ENCODE measurements at places on chromosomes 1 and 21.

DNA sequence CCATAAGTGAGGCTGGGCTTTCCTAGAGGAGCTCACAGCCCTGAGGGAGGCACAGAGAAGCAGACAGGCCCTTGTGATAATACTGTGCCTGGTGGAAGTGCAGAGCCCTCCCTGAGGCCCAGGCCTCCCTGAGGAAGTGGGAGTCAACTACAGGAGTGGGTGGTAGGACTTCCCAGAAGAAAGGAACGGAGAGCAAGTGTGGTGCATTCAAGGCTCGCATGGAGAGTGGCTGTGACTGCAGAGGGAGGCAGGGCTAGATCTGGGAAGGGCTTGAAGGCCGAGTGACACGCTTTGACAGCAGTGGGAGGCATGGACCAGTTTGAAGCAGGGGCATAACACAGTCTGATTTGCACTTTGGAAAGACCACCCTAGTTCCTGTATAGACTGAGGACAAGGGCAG, 37.3 kb downstream of the AZIN2 start:
- DNase-seq, result no peak

DNA sequence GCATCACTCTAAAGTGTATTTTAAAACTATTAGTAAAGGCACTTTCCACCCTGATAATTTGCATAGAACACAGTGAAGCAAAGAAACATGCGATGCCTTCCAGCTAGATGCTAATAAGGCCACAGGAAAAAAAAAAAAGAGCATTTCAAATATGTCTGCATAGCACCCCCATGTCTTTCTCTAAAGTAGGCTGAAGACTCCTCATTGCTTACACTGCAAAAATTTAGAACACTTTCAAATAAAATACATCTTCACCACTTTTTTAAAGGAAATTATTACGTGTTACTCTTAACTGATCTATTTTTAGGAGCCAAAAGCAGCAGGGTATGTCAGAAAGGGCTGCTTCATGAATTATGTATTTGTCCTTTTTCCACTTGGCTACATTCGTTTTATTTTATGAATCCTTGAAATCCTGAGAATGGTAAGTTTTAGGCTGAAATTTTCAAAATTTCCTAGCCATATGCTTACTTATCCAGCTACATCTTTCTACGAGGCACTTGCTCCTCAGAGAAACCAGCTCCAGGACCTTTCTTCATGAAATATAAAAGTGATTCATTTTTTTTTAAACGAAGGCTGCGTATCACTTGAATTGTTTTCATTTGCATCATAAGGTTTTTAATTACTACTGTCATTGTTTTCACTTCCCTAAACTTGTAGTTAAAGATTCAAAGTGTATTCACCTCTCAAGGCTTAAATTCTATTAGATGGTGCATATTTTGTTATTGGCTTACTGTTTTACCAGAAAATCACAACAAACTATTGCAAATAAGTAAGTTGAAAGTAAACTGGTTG, 513.0 kb downstream of the PTPRC start:
- no peak for DNase-seq

- DNase-seq, result peak; percentile 80
These were observed 76.8 kb upstream of the AKT3 start for GRCh38 chr1:243926803-243927245.

- DNase-seq, result no peak
These were observed 53.7 kb downstream of the TP53BP2 start for GRCh38 chr1:223792046-223792445.

DNA sequence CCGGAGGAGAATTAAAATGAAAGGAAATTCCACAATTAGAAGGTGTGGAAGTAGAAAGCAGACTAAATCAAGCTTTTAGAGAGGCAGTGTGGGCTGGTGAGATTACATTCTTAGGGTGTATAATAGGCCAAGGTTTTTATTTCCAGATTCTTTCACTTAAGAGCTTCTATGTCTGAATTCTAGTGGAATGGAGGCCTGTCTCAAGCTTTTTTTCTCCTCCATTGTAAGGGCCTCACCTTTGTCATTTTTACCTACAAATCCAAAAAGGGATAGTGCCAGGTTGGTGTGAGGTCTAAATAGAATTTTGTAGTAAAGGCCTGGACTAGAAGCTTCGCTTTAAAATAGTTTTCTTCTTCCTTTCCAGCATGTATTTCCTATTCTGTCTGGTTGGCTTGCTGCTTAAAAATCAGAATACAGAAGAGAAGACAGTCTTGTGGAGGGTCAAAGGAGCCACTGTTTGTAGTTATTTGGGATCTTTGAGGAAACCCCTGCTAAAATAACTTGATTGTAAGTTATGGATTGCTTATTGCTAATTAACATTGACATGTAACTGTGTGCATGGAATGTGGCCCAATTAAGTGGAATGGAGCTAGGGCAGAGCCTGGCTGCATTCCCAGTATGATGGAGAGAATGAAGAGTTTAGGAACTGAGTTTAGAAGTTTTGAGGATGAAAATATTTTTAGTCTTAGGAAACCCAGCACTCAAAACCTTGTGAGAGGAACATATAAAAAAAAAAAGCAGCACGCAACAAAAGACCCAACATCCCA, 162.5 kb upstream of the B3GALT2 start:
- no peak for DNase-seq

GRCh38 chr1:192543445-192543844, 32.1 kb upstream of the RGS1 start:
- no peak for DNase-seq
